ENCODE measurements at places on chromosomes 2 and 18.
A peak's percentile ranks its signal among the peaks of the same experiment; 100 is the strongest.

- no peak for DNase-seq
Measured at GRCh38 chr2:181589779-181590178, 67.1 kb downstream of the CERKL start.

- DNase-seq: no peak
Measured at GRCh38 chr2:11102956-11103860, 52.1 kb upstream of the SLC66A3 start.

GRCh38 chr18:676069-676468 lies 18.6 kb downstream of the TYMS start:
- peak; percentile 7 for DNase-seq

DNA sequence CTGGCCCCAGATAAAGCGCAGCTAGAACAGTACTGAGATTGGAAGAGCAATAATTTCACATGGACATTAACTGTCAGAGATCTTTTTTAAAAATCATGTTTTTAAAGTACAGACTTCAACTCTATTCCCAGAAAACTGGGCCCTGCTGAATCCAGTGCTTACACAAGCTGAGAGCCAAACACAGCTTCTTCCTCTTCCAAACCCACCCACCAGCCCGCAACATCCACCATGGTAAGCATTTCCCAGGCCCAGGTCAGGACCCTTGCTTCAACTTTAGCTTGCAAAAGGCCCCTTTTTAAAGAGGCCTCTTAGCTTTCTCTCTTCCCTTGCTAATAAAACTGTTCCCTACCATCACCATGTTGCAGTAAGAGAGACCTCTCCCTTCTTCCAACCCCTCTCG lies 2.1 kb downstream of the AAK1 start:
- no peak for DNase-seq

- no peak for DNase-seq
Measured at GRCh38 chr2:235535423-235536130, 41.7 kb downstream of the AGAP1 start.

DNA sequence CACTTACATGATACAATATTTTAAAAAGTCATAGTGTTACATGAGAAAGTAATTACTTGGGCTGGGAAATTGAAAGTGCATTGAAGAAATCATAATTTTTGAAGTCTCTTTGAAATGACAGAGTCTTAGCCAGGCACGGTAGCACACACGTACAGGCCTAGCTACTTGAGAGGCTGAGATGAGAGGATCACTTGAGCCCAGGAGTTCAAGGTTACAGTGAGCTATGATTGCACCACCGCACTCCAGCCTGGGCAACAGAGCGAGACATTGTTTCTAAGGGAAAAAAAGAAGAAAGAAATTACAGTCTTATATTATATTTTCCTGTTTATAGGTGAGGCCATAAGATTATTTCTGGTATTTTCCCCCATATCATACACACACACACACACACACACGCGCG lies 9.2 kb upstream of the IAH1 start:
- no peak for DNase-seq

DNA sequence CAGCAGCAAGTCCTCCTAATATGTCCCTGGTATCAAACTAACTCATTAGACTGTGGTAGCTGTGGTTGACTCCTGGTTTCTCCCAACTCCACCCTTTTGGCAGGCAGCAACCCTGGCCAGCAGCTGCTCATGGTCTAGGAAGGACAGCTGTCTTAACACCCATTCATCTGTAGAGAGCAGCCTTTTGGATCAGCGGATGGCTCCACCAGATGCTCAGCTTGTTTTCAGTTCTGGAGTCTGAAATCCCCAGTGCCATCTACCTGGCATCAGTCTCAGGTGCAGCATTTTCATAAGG lies 100.5 kb downstream of the SPOPL start:
- DNase-seq: no peak

GRCh38 chr2:241950413-241951315 lies 81.1 kb downstream of the RTP5 start:
- peak; percentile 59 for DNase-seq

- no peak for DNase-seq
Measured at GRCh38 chr18:44128365-44128764, 552.3 kb upstream of the SETBP1 start.

DNA sequence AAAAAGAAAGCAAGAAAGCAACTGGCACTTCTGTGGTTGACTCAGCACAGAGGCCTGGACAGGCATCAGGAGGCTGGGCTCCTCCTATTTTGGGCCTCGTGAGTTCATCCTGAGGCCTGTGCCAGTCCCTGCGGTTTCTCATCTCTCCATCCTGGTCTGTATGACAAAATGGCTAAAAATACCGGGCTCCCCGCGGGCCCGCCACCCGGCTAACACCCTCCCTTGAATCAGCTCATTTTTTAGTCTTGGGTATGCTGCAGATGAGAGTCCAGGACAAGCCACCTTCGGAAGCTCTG lies 62.3 kb upstream of the YWHAQ start:
- no peak for DNase-seq

- DNase-seq: no peak
Measured at GRCh38 chr2:217783243-217783642, 219.6 kb downstream of the TNS1 start.

DNA sequence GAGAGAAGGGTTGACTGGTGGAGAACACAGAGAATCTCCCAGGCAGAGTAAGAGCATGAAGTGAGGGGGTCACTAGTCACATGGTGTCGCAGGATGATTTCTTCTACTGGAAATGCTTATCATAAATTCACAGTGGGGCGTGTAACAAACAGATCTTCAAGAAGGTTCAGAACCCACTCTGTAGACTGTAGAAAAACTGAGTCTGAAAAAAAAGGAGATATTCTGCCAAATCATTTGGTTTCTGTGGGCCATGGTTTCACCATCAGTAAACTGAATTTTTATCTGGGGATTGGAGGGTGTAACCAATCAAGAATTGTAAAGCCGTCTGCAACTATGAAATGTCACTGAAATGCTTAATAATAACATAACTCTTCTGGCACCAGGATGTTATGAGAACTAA lies 15.0 kb downstream of the TPGS2 start:
- DNase-seq: no peak

DNA sequence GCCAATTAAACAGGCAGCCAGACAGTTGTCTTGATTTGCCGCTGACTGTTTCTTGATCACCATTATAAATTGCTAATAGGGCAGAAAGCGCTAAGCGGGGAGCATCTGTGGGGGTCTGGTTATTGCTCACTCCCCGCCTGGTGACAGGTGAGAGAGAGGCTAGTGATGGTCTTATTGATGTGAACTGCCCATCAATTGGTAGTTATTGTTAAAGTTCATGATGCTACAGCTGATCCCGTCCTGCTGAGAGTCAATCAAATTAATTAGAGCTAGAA lies 148.5 kb downstream of the LNPK start:
- DNase-seq: no peak

DNA sequence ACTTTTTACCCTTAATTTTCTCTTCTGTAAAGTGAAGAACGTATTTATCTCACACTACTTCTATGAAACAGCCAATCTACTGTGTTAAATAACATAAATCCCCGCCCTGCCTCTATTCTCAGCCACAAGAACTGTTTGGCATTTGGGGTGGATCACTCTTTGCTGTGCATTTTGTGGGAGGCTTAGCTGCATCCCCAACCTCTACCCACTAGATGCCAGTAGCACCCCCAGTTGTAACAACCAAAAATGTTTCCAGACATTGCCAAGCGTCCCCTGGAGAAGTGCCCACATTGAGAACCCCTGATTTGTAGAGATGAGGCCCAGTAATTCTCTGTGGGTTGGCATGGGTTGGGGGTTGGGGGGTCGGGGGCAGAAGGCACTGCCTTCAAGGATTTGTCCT lies 94.7 kb upstream of the BOD1L2 start:
- no peak for DNase-seq

GRCh38 chr18:27250471-27250870 lies 65.4 kb upstream of the CHST9 start:
- DNase-seq: no peak
